Right renal pelvis (tissue), 4 donors: ENCODE measurements at places on chromosomes 11 and 22. TPM values are rescaled to one million over a fixed set of nuclear protein-coding genes. Genes with fewer than 3 reads are reported as not detected.

The CRYBB3 gene
- 0.32 TPM for polyA plus RNA-seq

The ALX4 gene
- 0.17 TPM for polyA plus RNA-seq

The RFPL3 gene
- polyA plus RNA-seq = not detected

The RBMXL2 gene
- polyA plus RNA-seq = 0.08 TPM

The INPPL1 gene
- 157 TPM for polyA plus RNA-seq

The FAT3 gene
- polyA plus RNA-seq = 8.0 TPM

The ANO5 gene
- 4.9 TPM for polyA plus RNA-seq

DNA sequence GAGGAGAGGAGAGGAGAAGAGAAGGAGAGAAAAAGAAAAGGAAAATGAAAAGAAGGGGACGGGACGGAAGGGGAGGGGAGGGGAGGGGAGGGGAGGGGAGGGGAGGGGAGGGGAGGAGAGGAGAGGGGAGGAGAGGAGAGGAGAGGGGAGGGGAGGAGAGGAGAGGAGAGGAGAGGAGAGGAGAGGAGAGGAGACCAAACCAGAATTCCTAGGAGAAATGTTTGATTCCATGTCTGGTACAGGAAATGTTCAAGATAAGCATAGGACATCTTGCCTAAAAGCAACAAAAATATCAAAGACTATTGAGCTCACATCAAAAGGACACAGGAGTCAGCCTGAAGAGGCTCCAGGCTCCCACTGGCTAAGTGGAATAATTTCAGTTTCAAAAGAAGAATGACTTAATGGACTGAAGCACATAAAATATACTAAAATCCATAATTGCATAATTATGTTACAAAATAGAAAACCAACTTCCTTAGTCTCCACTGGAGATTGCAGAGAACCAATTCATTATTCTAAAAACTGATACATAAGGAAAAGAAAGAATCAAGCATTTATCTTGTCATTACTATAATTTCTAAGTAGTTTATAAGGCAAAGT, 101.1 kb upstream of the APOA1 start:
- DNase-seq = no peak

GRCh38 chr22:30572840-30573593, 1.4 kb downstream of the GAL3ST1 start:
- no peak for DNase-seq

DNA sequence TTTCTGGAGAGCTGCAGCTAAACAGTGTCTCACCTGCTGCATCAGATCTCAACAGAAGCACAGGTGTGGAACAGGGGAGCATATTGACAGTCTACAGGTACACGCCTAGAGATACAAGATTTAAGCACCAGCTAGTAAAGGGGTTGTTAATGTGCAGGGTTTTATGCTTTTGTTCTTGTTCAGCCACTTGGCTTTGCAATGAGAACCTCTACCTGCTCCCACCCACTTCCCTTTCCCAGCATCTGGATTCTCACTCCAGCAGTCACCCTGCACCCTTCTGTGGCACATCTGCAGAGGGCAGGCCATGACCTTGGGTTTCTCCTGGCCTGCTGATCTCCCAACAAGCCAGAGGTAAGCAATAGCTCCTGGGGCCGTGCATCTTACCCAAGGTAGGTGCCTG, 446.6 kb downstream of the BUD13 start:
- DNase-seq = no peak

DNA sequence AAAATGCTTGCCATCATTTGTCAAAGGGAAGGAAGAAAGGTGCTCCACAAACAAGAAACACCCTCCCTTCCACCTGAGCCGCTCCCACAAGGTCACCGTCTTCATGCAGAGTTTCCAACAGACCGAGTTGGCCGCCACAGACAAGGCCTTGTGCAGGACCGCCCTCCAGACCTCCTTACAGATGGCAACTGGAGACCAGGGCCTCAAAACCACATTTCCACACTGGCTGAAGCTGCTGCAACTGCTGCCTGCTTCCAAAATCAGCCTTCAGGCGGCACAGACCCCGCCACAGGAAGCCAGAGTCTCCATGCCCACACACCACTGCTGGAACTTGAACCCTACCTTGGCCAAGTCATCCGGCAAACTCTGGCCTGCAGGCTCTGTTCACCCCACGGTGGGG, 6.3 kb downstream of the DEAF1 start:
- no peak for DNase-seq

DNA sequence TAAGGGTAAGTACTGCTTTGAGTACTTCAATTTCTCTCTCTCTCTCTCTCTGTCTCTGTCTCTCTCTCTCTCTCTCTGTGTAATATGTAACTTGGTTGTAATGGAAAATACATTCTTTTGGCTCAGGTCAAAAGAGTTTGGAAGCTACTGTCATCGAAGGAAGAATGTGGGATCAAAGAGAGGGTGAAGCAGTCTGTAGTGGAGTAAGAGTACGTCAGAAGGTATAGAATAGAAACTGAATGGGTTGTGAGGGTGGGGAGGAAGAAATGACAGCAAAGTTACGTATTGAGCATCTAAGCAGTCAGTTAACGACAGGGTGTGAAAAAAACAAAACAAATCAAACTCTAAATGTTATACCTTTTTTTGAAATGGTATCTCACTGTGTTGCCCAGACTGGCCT, 10.0 kb downstream of the NCAM1 start:
- no peak for DNase-seq

DNA sequence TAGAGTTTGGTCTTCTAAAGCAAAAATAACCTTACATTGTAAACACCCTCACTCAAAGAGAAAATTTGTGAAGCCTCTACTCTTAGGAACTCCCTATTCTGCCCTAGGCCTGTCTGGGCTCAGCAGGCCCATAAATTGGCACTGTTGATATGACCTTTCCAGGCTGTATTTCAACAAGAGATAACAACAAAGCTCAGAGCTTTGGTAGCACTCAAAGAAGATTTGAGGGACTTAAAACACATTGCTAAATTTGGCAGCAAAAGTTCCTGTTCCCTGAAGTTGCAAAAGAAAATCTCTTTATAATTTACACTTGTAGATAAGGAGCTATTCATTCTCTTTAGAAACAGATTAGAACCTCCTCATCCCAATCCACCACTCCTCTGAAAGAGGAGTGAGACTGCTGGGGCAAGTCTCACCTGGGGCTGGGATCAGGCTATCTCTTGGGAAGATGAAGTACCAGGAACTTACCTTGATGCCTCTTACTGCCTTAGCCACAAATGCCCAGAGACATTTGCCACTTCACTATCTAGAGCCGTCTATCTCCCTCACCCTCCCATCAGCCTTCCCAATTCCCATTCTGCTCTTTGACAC, 110.4 kb upstream of the AKIP1 start:
- DNase-seq = no peak

DNA sequence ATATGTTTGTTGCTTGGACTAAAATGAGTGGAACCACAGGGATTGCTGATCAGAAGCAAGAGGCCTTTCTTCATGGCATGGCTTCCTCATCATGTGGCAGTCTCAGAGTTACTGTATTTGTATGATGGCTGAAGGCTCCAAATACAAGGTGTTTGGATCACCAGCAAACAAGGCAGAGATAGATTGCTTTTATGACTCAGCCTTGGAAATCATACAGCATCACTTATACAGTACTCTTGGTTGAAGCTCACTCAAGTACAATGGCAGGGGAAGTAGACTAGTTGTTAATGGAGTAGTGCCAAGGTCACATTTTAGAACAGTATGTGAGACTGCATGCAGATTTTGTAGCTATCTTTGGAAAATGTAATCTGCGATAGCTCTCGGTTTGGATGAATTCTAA, 16.6 kb downstream of the CAPRIN1 start:
- no peak for DNase-seq

GRCh38 chr22:39179401-39179827, 26.9 kb upstream of the CBX7 start:
- no peak for DNase-seq

DNA sequence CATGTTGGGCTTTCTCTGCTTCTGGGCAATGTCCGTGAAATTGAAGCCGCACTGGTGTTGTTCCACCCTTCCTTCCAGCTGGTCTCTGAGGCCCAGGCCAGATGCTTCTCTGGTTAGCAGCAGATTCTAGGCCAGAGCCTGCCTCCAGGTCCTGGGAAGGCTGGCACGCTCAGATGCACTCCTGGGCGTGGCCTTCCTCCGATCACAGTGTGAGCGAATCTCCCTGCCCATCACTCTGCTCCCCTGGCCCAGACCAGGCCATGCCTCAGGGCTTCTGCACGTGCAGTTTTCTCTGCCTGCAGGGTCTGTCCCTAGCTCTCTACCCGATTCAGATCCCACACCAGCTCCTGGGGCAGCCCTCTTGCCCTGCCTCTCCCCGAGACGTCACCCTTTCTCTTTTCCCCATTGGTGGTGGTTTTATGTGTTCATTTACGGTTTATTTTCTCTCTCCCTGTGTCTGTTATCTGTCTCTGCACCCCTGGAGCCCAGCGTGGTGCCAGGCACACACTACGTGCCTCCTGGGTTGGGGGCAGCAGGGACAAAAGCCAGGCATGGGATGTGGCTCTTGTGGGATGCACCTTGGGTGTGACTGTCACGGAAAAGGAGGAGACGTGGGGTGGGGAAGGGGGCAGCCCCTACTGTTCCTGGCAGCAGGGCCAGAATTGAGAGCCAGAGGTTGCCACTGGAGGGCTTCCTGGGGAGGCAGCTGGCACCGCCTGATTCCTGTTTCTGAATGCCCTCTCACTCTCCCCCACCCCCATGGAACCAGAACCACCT, 66.0 kb downstream of the KCNQ1 start:
- no peak for DNase-seq

- no peak for DNase-seq
Measured at GRCh38 chr11:121308816-121309215, 16.2 kb downstream of the SC5D start.

DNA sequence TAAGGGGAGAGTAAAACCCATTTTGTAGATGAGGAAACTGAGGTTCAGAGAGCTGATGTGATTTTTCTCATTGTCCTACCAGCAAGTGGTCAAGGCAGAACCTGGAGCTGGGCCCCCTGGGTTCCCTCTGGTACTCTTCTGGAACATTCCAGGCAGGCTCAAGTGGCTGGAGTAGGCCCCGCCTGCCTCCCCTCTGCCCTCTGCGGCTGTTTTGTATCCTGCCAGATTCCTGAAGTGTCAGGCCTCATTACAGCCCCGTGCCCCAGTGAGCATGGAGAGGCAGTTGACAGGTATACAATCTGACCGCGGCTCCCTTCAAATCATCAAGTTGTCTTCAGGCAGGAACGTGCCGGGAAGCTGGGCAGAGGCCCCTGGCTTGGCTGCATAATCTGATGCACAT, 94.6 kb upstream of the CD82 start:
- DNase-seq = no peak

DNA sequence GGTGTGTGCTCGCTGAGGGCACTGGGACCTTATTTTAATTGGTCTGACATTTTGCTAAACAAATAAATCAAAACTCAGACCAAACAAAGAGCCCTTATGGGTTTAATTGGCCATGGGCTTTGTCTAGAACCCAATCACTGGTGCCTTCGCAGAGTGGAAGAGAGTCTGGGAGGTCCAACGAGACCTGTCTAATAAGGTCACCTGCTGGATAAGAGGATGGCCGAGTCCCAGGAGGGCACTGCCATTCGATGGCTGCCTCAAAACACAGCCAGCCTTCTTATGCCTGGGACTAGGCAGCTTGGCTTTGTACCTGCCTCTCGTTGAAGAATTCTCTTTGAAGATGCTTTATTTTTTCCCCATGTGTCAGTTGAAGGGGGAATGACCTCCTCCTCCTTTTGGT, 171.1 kb downstream of the CEP164 start:
- DNase-seq = no peak

- no peak for DNase-seq
Measured at GRCh38 chr22:36831717-36832116, 14.9 kb upstream of the PVALB start.

DNA sequence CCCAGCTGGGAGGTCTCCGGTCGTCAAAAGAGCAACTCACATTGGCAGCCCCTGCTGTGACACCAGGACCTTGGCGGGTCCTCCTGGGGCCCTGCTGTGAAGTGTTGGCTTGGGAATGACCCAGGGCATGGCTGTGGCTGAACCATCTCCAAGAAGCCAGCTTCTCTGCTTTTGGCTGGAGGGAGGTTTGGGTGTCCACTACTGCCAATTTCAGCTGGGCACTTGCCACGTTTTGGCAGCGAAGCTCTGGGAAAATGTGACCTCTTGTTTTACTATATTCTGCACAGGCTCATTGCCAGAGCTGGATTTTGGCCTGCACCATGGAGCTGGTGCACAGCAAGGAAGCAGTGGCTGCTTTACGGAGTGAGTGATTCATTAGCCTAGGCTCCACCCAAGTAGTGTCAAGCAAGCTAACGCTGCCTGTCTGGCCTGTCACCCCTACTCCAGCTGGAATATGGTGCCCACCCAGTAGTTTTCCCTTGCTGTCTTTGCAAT, 24.3 kb upstream of the SMCO4 start:
- no peak for DNase-seq

- no peak for DNase-seq
Measured at GRCh38 chr11:123314972-123315371, 115.1 kb upstream of the GRAMD1B start.

- no peak for DNase-seq
Measured at GRCh38 chr11:3123305-3123704, 41.8 kb downstream of the OSBPL5 start.

- no peak for DNase-seq
Measured at GRCh38 chr11:71078482-71078881, 173.9 kb downstream of the SHANK2 start.

DNA sequence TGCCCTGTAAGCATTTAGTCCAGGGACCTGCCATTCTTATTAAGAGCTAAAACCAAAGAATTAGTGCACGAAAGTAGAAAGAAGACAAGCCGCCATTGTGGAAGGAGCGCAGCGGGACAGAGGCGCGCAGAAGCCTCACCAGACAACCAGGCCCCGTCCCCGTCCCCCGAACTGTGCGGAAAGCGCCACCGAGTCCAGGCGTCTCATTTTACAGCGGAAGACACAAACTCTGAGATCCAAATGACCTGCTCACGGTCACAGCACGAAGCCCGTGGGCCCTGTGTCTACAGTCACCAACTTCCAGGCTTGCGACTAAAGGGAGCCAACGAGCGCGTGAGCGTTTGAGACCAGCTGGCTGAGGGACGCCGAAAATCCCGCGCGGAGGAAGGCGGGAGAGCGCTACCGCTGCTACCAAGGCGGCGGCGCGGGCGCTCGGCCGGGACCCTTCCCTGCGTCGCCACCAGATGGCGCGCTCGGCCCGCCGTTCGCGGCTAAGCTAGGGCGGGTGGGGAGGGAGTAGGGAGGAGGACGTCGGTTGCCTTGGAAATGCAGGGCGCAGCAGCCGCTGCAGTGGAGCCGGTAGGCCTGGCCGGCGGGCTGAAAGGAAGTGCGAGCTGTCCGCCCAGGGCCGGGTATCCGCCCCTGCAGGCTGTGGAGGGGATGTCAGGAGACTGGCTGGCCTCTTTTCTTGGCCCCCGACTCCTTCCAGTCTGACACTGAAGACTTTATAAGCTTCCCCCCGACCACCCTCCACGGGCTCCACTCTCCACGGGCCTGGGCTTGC, 434 bp upstream of the CCDC83 start:
- peak; percentile 84 for DNase-seq
